Cortex of kidney (tissue), 1 donor: ENCODE measurements at places on chromosomes 7 and 10.

- DNase-seq: no peak
Measured at GRCh38 chr10:35940141-35941041, 298.3 kb upstream of the FZD8 start.

GRCh38 chr7:137820677-137821420, 25.9 kb downstream of the DGKI start:
- no peak for DNase-seq

DNA sequence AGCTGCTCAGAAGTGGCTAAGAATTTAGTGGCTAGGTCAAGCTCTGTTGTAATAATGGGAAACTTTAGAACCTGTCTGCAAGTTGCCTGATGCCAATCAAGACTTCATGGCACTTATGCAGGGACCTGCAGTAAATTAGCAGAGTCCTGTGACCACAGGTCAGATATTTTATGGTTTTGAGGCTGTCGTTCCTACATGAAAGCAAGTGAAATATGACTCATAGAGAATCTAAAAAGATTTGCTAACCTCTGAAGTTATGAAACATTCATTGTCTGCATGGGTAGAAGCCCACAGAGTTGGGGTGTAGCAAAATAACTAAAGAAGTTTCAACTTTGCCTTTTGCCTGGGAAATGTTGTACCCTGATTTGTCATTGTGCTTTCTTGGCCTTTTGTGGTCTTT, 32.3 kb downstream of the SLC39A12 start:
- no peak for DNase-seq

DNA sequence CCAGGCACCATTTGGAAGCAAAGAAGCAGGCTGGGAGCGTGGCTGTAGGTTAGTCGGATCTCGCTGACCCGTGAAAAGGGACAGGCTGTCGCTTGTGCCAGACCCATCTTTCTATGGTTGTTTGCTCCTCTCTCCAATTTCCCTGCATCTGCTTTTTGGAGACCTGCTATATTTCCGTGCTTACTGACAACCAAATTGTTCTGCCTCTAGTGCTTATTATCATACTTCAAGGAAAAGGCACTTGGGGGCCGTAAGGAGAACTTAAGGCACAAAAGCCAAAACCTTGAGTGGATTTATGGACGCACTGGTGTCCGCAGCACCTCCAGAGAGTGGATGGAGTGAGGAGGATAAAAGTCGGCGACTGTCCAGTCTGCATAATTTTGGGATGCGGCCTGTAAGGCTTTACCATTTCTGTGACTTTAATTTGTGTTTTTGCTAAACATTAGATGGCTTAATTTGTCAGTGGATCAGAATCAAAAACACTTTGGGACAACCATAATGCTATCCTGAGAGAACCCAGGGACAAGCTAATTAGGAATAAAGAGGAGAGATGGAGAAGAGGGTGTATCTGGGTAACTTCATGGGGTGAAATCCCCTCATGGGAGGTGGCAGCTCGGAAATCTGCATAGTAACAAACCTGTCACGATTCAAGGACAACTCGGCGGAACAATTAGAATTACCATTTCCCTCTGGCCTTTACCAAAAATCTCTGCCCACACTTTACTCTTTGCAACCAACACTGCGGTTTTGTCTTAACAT, 206.7 kb downstream of the HDAC9 start:
- DNase-seq: no peak

DNA sequence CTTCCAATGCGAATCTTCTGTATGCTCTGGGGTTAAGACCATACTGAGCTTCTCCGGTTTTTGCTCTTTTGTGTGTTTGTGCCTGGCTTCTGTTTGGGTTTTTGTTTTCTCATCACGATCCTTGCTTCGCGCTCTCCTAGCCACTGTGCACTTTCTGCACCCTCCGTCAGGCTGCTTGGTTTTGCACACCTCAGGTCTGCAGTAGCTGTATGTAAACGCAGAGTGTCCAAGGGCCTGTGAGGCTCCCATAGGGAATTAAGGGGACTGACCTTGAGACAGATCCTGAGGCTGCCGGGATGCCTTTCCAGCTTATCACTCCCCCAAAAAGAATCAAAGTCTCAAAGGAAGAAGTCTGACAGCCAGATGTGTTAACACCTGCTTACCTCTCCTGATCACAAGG, 95.2 kb downstream of the PROSER2 start:
- DNase-seq: no peak

DNA sequence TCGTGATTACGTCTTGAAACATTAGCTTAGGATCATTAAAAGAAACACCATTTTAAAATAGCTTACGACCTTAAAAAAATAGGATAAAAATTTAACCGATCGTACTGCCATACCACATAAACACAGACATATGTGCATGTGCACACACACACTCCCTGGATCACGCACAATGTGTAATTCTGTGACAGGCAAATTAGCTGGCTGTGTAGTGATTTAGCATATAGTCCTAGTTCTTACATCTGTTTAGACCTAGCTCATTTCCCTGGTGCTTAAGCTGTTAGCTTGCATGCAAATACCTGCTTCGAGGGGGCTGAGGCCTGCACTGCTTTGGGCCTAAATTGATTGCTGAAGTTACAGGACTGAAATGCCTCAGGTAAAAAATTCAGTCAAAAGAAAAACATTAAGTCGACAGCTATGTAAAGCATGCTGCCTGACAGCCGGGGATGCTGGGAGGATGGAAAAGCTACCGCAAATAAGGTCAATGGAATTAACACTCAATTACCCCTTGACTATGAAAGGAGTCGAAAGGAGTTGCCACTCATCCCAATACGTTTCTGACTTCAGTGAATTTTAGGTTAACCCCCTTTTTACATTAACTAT, 267.1 kb upstream of the FZD8 start:
- DNase-seq: no peak

DNA sequence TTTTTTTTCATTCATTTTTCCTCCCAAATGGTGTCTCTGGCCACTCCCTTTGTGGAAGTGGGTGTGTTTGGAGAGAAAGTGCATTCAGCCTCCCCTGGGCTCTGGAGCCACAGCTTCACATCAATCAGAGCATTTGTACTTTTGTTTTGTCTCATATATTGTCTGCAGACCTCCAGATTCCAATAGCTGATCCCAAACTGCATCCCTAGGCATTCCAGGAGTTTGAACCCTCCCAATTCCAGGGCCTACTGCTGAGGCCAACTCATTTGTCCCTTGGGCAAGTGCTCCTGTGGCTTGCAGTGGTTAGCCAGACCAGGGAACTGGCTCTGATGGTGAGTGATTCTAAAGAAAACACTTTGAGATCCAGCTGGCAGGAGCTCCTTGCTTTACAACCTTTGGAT, 163.3 kb downstream of the IPMK start:
- DNase-seq: no peak

GRCh38 chr7:37493810-37494209, 45.1 kb upstream of the ELMO1 start:
- DNase-seq: no peak

- DNase-seq: no peak
Measured at GRCh38 chr7:27080844-27081436, 14.9 kb downstream of the HOXA1 start.

DNA sequence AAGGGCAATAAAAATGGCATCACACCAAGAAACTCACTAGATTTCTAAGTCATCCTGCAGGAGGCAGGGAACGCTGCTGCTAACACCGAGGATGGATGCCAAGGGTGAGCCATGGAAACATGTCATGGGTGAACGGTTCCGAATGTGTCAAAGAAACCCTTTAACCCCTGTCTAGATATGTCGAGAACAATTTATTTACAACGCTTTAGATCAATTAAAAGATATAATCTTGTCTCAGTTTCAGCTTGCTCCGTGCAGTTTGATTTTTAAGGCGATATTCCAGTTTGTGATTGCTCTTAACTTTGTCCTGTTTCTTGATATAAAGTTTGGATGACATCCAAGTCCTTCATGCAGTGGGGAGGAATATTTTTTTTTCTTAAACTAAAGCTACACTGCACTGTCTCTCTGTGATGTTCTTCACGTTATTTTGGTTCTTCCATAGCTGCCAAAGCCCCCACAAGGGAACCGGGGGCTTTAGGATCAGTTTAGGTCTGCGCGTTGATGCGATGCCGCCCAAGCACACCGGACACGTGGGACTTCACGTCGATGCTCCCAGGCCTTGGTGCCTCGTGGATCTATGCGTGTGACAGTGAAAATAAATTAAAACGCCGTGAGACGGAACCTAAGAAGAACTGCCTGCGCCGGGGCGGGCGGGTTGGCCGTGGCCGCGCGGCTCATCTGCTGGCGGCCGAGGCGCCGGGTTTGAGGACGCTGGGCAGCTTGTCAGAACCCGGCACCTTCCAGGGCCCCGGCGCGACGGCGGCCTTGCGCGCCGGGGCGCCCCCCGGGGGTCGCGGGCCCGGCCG, 220.3 kb downstream of the PHTF2 start:
- DNase-seq: no peak

DNA sequence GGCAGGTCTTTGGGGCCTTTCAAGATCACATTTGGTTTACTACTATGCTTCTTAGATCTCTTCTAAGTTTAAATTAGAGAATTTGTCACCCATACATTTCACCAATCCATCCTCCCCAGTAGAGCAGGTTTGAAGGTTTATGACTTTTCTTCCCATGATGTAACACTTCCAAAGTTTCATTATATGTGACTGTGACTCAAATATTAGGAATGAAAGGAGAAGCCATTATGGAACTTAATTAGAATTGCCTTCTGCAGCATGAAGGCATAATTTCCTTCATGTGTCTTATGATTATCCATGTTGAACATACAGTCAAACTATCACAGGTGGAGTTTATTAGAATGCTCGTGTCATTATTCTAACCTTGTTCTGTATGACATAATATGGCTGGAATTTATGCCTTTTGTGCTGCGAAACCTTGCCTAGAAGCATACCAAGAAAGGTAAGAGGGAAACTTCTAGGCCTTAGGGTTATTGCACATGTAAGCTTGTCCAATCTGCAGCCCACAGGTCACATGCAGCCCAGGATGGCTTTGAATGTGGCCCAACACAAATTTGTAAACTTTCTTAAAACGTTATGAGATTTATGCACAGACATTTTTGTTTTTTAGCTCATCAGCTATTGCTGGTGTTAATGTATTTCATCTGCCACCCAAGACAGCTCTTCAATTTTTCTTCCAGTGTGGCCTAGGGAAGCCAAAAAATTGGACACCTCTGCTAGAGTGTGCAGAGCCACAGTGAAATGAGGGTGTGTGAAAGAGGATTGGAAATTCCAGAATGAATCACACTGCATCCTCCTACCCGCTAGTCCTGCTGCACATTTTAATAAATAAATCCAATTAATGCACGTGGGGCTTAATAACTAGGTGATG, 133.6 kb downstream of the TMEM26 start:
- no peak for DNase-seq

- DNase-seq: no peak
Measured at GRCh38 chr10:132458586-132459300, 61.7 kb downstream of the PWWP2B start.

- no peak for DNase-seq
Measured at GRCh38 chr7:19915596-19915995, 142.2 kb upstream of the TMEM196 start.

DNA sequence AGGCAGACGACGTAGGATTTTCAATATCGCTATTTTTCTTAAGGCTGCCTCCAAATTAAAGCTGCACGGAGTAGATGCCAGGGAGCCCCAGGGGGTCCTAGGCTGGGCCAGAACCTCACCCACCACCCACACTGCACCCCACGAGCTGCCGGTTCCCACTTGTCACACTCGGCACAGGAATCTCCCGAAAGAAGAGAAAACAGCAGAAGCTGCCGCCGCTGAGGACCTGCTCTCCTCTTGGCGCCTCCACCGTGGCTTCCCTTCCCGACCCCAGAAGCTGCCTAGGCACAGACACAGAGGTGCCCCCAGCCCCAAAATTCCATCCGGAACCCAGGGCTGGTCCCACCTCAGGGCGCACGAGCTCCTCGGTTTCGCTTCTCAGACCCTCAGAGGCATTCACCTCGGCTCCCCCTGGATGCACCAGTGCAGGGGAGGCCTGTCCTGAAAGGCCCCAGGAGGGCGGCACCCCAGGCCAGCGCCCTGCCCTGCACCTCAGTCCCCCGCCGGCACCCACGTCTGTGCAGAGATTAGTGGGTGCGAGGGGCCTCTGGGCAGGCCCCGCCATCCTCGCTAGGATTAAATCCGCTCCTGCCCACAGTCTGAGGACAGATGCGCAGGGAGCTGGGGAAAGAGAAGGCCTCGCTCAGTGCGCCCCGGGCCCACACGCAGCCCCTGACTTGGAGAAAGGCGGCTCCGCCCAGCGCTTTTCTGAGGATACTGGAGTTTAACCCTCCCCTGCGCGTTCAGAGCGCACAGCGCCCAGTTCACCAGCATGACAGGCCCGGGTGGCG, 99.2 kb downstream of the PTPRN2 start:
- no peak for DNase-seq

- DNase-seq: no peak
Measured at GRCh38 chr7:129785685-129786514, 166.9 kb downstream of the UBE2H start.

- DNase-seq: no peak
Measured at GRCh38 chr7:50397320-50397970, 52.7 kb downstream of the FIGNL1 start.

- no peak for DNase-seq
Measured at GRCh38 chr7:50359995-50360925, 55.7 kb downstream of the IKZF1 start.

DNA sequence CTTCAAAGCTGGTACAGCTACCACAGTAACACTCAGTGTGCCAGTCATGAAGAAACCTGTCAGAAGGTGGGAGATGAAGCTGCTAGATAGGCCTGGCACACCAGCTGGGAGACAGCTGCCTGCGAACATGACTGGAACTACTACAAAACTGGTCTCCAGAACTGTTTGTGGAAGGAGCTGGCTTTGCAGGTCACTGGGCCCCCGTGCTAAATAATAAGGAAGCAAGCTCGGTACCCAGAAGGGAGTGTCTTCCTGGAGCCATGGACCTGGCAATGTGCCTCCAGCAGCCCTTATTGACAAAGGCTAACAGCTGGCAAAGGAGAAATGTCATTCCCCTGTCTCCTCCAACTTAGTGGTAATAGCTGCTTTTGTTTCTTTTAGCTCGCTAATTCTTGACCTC, 1217.6 kb upstream of the LRRN3 start:
- DNase-seq: no peak

DNA sequence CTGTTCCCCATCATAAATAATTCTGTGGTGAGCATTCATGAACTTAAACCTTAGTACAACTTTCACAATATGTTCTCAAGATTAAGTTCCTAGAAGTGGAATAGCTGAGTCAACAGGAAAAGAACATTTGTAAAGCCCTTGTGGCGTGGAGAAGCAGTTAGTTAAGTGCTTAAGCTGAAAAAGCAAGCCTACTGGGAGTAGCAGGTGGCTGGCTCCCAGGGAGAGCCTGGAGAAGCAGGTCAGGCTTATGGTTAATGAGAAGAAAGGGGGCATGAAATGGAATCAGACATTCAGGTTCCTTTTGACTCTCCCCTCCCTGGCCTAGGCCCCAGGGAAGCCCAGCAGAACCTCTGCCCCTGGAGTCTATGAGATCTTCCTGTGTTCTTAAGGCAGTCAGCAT, 35.3 kb downstream of the VSTM4 start:
- no peak for DNase-seq

DNA sequence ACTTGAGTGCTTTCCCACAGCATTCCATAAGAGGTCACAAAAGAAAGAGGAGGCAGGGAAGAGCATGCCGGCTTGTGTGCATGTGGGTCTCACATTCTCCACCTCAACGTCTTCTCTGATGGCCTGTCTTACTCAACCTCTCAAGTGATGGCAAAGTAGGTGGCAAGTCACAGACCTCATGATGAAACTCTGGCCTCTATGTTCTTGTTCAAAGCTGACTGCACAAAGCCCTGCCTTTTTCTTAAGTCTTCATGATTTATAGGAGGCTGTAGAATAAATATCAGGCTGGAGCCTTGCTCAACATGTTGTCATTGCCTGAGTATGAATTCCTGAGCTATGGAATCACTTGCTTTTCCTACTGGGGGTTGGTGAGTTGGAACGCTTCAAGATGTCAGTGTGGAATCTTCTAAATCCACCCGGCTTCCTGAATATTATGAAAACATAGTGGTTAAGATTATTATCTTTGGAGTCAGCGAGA, 213.6 kb upstream of the INHBA start:
- no peak for DNase-seq
